ENCODE measurements at places on chromosomes 11 and 22. TPM values are rescaled to one million over a fixed set of nuclear protein-coding genes. Genes with fewer than 3 reads are reported as not detected.

The SCGB1C1 gene
- not detected for total RNA-seq

The OR8G1 gene
- 0.09 TPM for total RNA-seq

- peaks cover 39% of the 10 kb centered on the region for H3K36me3 ChIP-seq
- no peak for DNase-seq
- no peak overlapping the region for H3K4me3 ChIP-seq
- peaks cover 4% of the 10 kb centered on the region for H3K4me1 ChIP-seq
- H3K27ac ChIP-seq: no peak overlapping the region
Observed at GRCh38 chr11:12502046-12502445, 124.7 kb downstream of the PARVA start.

DNA sequence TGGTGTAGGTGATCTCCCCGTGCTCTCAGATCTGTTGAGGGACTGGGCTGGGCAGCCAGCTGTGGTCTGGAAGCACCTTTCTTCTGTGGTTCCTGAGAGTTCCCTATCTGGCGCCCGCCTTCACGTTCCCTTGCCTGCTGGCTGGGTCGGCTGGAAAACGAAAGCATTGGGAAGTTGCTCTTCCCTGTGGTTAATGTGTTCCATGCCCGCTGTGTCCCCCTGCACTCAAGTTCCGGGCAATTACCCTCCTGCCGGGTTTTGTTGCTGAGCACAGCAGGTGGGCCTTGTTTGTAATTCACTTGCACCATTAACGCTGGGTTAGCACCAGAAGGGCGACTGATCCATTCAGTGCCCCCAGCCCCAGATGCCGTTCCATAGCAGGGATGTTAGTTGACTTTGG, 134.1 kb downstream of the GRIK4 start:
- peaks cover 14% of the 10 kb centered on the region for H3K27me3 ChIP-seq
- peaks cover 5% of the 10 kb centered on the region for H3K4me1 ChIP-seq
- no peak overlapping the region for H3K27ac ChIP-seq
- no peak overlapping the region for H3K4me3 ChIP-seq

DNA sequence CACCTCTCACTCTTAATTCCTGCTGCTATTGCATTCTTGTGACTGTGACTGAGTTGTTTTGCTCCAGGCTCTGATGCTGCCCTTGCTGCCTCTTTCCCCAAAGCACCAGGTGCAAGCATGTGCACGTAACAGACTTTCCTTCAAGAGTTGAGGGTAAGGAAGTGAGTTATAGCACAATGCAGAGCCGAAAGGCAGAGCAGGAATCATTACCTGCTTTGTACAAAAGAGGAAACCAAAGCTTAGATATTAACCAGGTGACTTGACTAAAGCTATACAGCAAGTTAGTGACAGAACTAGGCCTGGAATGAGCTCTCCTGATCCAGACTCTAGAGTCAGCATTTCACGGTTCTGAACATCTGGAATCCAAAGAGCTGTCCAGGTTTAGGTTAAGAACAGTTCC, 33.6 kb downstream of the NEU3 start:
- H3K4me3 ChIP-seq: no peak overlapping the region
- no peaks in the 10 kb centered on the region for H3K27me3 ChIP-seq
- no peak for DNase-seq

DNA sequence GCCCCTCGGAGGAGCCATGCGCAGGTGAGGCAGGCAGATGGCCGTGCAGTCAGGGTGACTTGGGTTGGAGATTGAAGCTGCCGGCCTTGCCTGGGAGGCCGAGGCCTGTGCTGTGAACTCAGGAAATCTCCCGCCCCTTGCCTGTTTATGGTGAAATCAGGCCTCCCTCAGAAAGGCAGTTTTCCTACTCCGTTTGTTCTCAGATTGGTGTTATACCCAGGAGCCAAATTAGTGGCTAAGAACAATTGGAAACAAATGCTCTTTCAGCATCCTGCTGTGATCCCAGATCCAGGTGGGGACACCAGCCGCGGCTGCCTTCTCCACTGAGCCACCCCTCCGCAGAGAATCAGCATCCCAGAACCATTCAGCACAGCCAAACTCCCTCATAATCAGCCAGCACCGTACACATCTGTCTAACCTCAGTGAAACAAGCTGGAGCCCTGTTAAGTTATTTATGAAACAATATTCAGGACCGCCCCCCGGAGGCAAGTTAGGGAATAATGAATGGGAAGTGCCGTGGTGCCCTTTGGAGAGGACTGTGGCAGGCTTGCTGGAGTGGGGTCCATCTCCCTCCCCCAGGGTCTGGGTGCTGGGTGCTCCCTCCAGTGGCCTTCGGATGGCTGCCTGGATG, 60.0 kb downstream of the PKNOX2 start:
- peak overlapping the region; percentile 59 for H3K27ac ChIP-seq
- no peaks in the 10 kb centered on the region for H3K27me3 ChIP-seq
- no peak overlapping the region for H3K4me3 ChIP-seq

DNA sequence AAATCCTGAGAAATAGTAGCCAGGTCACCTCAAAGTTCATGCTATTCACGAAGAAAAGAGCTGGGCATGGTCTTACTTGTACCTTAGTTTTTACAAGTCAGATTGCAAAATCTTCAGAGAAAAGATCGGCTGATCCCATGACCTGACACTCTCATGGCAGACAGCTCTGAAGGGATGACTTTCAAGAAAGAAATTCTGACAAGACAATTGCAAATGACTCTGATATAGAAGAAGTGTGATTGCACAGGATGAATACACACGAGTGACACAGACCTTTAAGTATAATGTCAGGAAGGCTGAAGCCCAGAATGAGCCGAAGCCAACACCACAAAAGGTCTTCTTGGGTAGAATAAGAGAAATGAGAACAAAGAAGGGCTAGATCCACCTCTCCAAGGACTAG, 59.4 kb upstream of the DRD2 start:
- DNase-seq: no peak
- H3K4me3 ChIP-seq: no peak overlapping the region
- no peak overlapping the region for H3K27ac ChIP-seq

DNA sequence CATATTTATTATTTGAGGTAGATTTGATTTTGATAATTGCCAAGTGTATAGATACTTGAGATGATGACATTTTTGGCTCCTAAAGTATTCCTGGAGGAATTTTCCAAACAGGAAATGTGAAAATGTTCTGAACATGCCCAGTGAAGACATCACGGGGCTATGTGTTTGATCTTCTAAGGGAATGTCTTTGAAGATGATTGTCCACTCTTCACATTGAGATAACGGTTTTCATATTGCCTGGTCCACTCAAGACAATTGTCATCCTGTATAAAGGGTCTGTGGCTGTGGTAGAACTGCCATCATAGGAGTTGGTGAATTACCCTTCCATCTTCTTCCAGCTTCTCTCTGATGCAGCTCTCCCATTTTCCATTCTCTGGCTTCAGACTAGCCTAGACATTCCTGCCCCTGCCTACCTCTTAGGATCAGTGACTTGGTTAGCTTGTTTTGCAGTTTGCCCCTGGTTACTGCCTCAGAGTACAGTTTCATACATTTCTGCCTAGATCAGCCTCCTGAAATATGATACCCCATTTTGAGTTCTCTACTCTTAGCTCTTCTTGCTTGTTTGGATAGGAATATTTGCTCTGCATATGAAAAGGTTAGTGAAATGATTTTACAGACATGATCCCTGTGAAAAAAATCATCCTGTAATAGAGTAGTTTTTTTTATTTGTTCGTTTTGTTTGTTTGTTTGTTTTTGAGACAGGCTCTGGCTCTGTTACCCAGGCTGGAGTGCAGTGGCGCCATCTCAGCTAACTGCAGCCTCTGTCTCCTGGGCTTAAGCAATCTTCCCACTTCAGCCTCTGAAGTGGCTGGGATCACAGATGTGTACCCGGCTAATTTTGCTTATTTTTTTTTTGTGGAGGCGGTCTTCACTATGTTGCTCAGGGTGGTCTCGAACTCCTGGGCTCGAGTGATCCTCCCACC, 111.4 kb upstream of the SORL1-AS1 start:
- H3K27ac ChIP-seq: no peak overlapping the region
- no peaks in the 10 kb centered on the region for H3K36me3 ChIP-seq
- no peak overlapping the region for H3K4me3 ChIP-seq
- H3K27me3 ChIP-seq: peaks cover 2% of the 10 kb centered on the region
- H3K4me1 ChIP-seq: peaks cover 8% of the 10 kb centered on the region
